PC-3 (cell line): ENCODE measurements at places on chromosomes 12 and 14. TPM values are rescaled to one million over a fixed set of nuclear protein-coding genes. Genes with fewer than 3 reads are reported as not detected.
A peak's percentile ranks its signal among the peaks of the same experiment; 100 is the strongest.

DNA sequence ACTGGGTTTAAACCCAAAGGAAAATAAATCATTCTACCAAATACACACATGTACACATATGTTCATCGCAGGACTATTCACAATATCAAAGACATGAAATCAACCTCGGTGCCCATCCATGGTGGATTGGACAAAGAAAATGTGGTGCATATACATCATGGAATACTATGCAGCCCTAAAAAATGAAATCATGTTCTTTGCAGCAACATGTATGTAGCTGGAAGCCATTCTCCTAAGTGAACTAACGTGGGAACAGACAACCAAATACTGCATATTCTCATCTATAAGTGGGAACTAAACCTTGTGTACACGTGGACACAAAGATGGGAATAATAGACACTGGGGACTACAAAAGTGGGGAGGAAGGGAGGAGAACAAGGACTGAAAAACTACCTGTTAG, 96.6 kb downstream of the LMNTD1 start:
- no peak for DNase-seq

DNA sequence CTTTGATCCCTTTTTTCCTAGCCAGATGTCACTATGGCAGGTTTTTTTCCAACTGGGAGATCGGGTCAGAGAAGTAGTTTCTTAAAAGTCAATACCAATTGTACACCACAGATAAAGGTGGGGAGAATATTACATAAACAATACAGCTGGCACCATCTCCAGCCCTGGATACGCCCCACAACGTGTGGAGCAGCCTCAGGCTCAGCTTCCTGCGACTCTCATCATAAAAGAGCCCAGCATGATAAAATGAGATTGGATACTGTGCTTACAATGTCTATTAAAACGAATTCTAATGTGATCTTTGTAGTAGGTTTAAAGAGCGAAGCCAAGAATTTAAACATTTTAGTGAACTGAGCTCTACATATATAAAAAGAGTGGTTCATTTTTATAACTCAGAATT, 21.5 kb downstream of the EFCAB11 start:
- no peak for DNase-seq

ACVRL1 gene
- total RNA-seq: 0.40 TPM in 1 of 2 replicates, not detected in the other

- no peak for DNase-seq
These were observed 31.9 kb downstream of the CCDC91 start for GRCh38 chr12:28222081-28222700.

- peak; percentile 95 for DNase-seq
These were observed 5.5 kb downstream of the ERP29 start for GRCh38 chr12:112018571-112019237.

DNA sequence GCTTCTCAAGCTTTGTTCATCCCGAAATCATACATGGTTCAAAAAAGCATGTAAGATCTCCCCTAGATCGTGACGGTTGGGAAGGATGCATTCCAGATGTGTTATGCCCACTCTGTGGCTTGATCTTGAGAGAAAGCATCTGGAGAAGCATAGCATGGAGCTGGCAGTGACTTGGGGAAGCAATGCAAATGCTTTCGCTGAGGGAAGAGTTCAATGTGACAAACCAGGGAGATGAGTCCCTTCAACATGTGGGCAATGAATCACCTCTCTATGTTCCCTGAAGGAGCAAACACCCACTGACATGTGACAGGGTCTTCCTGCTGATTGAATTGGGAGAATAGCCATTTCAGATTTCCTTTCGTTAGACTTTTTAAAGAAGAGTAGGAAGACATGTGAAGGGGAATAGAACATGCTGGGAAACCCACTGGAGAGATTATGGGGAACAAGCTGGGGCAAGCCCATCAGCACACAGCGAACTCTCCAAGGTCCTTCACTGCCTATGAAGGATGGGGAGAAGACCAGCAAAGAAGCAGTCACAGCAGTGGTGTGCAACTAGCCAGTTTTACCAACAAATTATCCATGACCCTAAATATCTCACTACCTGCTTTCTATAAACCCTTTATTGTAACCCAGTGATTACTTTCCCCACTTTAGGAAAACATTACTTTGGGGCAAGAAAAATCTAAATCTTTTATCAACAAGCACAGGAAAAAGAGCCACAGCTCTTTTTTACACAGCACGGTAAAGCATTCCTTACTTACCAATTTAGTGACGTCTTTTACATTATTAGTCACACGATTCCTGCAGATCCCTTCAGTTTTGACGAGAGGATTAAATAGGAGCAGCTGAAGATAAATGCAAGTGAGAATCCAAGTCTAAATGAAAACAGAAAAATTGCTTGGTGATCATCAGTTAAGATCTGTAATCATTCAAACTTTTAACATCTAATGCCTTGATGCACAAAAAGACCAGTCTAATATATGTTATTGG, 35.0 kb downstream of the KITLG start:
- DNase-seq: no peak

SLC6A12 gene
- total RNA-seq: not detected in 2 replicates

- peak; percentile 96 for DNase-seq
These were observed 356.7 kb upstream of the DIO2 start for GRCh38 chr14:80567905-80568536.

DNA sequence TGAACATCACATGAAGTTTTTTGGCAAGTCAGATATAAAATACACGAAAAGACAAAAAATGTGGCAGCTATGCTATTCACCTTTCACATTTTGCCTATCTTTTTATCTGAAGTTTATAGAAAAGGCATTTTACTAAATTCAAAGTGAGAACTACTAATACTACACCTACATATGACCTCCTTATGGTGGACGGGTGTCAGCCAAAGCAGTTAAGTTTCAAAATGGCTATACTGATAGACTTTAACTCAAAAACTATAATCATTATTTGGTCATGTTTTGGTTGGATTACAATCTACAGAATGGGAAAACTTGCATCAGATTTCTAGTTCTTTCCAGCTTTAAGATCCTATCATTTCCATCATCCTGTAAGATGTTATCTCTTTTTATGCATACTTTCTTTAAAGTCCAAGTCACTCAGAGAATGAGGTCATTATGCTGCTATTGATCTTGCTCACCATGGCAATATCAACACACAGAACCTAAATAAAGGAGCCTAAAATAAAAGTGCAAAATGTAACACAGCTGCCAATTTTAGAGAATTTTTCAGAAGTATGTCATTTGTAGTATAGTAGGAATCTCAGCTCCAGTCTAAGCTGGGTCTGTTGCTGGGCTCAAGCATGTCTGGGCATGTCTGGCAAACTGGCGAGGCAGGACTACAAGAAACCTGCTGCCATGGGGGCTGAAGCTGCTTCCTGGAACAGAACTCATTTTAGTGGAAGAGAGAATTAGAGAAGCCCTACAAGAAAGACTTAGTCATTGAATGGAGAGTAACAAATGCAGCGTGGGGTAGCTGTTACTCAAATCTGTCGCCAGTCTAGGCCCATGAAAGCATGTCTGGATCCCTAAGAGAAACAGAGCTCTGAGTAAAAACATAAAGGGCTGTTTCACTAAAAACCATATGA, 7.6 kb upstream of the AEBP2 start:
- peak; percentile 21 for DNase-seq

- DNase-seq: peak; percentile 69
These were observed 41.9 kb upstream of the FKBP4 start for GRCh38 chr12:2752676-2753371.

DNA sequence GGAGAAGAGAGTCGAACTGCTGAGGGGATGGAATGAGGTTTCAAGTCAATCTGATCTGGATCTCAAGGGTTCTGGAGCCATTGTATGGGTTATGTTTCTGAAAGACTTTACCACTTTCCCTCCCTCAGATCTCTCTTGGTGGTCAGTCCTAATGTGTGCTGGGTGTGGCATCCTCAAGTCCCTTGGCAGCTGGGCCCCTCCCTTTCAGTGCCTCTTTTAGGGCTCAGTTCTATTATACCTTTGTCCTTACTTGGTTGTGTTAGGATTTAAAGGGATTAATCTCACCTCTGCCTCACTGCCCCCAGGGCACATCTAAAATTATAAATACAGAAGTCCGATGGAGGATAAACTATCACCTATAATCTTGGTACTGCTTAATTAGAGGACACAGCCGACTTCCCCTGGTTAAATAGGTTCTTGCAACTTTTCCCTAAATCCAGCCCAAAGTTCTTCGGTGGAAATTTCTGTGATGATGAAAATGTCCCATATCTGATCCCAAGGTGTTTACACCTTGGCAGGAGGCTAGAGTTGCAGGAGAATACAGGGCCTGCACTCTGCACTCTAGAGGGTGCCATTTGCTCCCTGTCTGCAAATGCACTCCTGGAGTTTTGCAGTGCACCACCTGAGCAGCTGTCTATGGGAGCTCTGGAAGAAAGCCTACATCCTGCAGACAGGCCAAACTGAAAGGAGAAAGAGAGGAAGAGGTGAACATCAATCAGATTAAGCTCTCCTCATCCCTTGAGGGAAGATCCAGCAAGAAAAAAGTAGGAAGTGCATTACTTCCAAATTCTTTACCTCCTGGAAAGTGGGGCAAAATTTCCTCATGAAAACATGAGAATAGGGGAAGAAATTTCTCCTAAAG, 106.8 kb downstream of the NUAK1 start:
- DNase-seq: peak; percentile 56

DNA sequence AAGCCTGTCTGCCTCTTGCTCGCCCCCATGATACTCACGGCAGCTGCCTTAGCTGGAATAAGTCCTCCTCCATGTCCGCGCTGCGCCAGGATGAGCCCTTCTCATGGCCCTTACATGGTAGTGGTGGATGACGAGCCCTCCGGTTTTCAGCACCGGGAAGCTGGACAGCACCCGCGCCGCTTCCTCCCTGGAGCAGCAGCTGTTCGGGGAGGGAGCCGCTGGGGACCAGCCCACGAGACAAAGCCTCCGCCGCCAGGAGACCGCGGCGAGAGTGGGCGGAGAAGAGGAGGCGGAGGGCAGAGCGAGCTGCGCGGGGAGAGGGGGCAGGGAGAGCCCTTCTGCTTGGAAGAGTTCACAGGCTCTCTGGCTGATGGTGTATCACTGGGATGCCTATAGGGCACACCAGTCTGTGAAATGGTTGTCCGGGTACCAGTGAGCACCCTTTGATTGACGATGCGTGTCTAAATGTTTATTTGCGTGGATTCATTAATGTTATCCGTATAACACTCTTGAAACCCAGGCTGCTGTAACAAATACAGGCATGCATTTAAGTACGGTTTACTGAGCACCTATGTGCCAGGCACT, at the start of gene SVOP:
SVOP (minus strand) TSS at position 273 of the 585 bp plus-strand sequence; CDS start at position 73, 200 bp downstream.
- DNase-seq: peak; percentile 79

DNA sequence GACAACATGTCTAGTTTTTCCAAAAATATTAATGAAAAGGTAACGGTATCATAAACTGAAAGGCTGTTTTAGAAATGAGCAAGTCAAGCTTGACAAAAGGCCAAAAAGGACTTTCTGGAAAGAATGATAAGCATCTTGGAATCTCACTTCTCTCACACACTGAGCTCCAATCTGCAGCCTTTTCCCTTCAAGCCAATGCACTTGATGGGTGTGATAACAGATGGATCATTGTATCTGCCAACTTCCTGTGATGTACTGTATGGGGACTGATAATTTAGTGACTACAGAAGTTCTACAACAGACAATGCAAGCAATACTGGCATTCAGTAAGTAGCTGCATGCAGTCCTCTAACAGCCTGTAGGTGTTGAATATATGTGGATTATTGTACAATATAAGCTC, 147.1 kb downstream of the MED13L start:
- DNase-seq: no peak

- peak; percentile 90 for DNase-seq
These were observed 116.6 kb downstream of the CALM1 start for GRCh38 chr14:90513161-90514014.

RPGRIP1 gene
- 0.33 TPM in 1 of 2 replicates, not detected in the other for total RNA-seq

- DNase-seq: no peak
These were observed 4.9 kb downstream of the OTX2 start for GRCh38 chr14:56805201-56805991.

TUNAR gene
- not detected in 2 replicates for total RNA-seq

P2RX2 gene
- total RNA-seq: not detected in 2 replicates

DNA sequence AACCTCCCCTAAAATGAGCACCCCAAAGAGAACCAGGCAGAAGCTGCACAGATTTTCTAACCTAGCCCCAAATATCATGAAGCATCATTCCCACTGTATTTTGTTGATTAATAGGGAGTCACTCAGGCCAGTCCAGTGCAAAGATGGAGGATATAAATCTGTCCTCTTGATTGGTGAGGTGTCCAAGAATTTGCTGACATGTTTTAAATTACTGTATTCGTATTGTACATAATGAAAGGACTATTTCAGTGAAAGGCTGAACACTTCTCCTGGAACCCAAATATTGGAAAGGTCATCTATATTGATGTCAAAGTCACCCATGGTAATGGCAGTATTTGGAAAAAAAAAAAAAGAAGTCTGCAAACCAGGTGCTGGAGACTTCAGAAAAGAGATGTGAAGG, 477.5 kb downstream of the RMST start:
- no peak for DNase-seq

DNA sequence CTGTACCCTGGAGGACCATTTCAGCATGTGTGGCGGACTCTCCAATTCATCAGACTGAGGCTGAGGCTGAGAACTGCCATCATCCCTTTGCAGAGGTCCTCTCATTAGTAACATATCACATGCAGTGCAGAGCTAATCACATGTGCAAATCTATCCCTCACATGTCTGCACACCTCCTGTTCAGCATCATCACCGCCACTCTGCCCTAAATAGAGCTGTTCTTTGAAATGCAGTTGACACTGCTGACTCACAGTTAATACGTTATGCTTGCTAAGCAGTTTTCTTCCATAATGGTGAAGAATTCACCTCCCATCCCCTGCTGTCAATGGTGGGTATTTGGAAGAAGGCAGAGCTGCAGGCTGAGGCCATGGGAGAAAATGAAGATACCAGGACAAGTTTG, 85.0 kb upstream of the ANO2 start:
- DNase-seq: no peak

- no peak for DNase-seq
These were observed 5.4 kb downstream of the SERPINA5 start for GRCh38 chr14:94586635-94587034.

DNA sequence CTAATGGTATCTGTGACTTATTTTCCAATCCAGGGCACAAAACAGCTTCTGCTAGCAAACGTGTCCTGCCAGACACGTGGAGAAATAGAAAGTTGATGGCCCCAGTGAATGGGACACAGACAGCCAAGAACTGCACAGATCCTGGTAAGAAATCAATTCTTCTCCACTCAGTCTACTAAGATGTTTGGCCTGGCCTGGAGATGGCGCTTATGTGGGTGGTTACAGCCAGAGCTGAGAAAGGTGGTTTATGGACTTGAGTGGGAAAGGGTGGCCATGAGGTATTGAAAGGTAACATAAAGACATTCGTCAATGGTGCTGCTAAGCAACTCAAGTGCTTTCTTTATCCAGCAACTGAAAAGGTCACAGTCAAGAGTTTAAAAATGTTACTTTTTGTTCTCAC, 2.9 kb downstream of the SLC24A4 start:
- no peak for DNase-seq
